ENCODE measurements at places on chromosomes 16 and 17.

- peak; percentile 61 for DNase-seq
These were observed 414 bp downstream of the DUSP14 start for GRCh38 chr17:37490022-37490587.

GRCh38 chr16:79451196-79451816, 149.2 kb downstream of the MAF start:
- no peak for DNase-seq

DNA sequence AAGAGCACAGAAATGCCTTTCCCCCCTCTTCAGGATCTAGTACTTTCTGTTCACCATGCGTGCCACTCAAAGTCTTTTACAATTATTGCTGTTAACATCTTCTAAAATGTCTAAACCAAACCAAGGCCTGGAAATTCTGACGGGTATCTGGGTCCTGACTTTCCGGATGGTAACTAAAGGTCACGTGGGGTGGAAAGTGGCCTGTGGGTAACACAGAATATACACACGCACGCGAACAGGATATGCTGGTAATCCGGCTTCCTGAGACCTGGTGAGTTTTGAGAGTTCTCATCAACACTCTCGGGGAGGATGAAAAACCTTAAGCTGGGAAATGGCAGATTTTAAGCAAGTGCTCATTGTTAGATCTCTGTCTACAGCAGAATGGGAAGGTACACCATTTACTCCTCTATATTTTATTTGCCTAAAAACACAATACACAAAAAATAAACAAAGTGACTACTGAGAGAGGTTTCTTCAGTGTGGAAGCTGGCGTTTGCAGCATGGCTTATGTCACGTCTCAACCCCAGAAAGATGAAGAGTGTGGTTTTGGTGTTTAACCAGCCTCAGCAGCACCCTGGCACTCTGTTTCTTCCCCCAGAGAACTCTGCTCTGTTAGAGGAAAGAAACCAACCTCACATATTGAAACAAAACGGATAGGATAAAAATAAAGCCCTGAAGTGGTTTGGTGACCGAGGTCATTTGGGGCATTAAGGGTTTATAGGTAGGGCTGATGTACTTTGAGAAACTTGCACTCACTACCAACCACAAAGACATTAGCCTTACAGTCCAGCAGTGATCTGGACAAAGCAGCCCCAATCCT, 37.3 kb downstream of the SMG6 start:
- peak; percentile 71 for DNase-seq

- DNase-seq, result no peak
These were observed 166.8 kb downstream of the SOX9 start for GRCh38 chr17:72287586-72287985.

DNA sequence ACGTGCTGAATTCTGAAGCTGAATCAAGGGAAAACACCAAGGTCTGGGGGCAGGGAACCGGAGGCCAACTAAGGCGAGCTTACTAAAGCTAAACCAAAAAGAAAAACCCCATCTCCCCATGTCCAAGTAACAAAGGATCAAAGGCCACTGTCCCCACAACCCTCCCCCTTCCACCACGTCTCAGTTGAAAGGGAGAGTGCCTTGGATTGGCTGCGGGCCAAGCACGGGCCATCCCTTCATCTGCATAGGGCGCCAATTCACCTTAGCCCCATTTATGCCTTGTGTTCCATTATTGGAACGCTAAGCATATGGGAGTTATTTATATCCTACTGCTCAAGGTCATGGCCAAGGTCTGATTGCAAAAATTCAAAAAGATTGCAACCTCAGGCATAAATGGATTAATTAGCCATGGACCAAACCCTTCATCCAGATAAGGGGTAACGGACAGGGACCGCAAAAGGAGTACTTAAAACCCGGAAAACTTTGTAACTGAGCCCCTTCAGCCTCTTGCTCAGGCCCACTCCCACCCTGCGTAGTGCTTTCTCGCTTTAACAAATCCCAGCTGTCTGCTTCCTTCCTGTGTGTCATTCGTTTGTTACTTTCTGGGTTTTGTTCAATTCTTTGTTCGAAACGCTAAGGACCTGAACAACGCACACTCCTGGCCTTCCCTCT, 740 bp upstream of the ATP6V0D1 start:
- DNase-seq, result peak; percentile 23

DNA sequence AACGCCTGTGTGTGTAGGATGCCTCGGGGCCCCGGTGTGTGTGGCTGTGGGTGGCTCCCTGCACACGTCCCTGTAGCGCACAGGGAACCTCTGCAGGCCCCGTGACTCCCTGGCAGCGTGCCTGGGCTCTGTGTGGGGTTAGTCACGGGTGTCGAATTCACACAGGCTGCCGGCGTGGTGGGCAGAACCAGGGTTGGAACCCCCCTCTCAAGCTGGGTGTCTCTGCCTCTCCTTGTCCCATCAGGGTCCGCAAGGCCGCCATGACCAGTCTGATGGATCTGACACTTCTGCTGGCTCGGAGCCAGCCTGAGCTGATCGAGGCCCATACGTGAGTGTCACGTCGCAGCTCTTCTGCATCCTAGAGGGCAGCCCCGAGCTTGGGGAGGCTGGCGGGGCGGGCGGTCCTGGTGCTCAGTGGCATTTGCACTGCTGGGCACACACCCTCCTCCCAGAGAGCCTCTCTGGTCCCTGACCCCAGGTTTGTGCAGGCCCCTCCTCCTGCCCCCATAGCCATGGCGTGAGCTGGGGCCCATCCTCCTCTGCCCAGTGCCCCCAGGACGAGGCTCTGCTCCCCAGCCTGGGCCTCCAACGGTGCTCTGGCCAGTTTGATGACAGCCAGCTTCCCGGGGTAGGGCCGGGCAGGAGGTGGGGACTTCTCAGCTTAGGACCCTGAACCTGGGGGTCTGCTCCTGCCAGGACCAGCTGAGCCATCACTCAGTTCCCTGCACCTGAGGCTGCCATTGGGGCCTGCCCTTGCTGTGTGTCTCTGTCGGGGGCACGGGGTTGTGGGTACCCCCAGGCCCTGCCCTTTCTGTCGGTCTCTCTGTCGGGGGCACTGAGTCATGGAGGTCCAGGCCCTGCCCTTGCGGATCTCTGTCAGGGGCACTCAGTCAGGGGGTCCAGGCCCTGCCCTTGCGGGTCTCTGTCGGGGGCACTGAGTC, 88.1 kb upstream of the ZNF750 start:
- no peak for DNase-seq

Measured in activated T-cell treated with anti-CD3 and anti-CD28 coated beads for 1 hour (primary cell).